ENCODE measurements at places on chromosomes 3 and 15. TPM values are rescaled to one million over a fixed set of nuclear protein-coding genes. Genes with fewer than 3 reads are reported as not detected.

- no peak for DNase-seq
Measured at GRCh38 chr3:13451301-13451673, 28.8 kb upstream of the HDAC11 start.

DNA sequence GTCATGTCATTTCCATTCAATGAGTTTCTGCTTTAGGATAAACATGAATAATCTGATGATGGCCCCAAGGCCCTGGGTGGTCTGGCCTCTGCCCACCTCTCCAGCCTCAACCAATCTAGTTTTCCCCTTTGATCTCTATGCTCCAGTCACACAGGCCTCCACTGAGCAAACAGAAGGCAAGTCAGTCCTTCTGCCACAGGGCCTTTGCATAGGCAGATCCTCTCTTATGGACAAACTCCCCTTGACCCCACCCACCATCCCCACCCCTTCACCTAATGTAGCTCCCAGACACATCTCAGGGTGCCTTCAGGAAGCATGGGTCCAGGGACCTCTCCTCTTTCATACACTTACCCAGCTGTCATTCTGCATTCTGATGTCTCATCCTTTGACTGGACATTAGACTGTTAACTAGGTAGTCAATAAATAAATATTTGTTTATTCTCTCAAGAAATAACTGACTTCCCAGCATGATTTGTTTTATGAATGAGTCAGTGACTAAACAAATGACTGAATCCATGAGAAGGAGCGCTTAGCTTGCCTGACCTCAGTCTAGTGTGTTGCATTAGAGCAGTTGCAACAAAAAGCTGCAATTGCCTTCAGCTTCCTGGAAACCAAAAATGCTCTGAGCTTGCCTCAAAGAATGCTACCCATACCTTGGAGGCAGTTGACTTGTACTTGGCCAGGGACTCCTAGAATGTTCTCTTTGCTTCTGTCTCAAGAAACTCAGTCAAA lies 386.6 kb upstream of the WNT5A start:
- DNase-seq: no peak

GRCh38 chr15:85690561-85691231 lies 104.0 kb downstream of the KLHL25 start:
- DNase-seq: no peak

GRCh38 chr3:183556722-183557121 lies 1.2 kb upstream of the KLHL6 start:
- DNase-seq: no peak

The HEMK1 gene
- polyA plus RNA-seq: 12.9 TPM

- DNase-seq: no peak
Measured at GRCh38 chr3:55897573-55898224, 410.6 kb upstream of the WNT5A start.

The PDCD7 gene
- polyA plus RNA-seq: 17.2 TPM

GRCh38 chr15:38961931-38962330 lies 397.3 kb upstream of the RASGRP1 start:
- DNase-seq: no peak

The SERPINI2 gene
- polyA plus RNA-seq: not detected

DNA sequence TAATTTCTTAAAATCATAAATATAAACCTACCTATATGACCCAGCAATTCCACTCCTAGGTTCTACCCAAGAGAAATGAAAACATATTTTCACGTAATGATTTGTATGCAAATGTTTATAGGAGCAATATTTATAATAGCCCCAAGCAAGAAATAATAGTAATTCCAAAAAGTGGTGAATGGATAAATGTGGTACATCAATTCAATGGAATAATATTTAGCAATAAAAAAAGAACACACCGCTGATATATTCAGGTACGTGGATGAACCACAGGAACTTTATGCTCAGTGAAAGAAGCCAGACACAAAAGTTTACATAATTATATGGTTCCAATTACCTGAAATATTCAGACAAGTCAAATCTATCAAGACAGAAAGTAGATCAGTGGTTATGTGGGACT lies 49.9 kb downstream of the ACAD9 start:
- no peak for DNase-seq

The NRROS gene
- polyA plus RNA-seq: 0.05 TPM

The POPDC2 gene
- polyA plus RNA-seq: 0.48 TPM

DNA sequence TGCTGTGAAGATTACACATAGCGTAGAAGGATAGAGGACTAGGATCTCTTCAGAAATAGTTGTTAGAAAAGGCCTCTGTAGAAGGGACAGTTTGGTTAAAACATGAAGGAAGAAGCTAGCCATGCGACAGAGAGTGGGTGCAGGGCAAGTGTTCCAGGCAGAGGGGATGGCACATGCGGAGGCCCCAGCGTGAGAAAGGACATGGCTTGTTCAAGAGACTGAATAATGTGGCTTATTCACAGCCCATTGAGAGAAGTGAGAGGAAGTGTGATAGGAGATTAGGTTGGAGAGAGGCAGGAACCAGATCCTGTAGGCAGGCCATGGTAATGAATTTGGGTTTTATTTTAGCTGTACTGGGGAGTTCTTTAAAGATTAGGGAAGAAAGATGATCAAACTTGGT lies 56.4 kb downstream of the NEO1 start:
- no peak for DNase-seq

DNA sequence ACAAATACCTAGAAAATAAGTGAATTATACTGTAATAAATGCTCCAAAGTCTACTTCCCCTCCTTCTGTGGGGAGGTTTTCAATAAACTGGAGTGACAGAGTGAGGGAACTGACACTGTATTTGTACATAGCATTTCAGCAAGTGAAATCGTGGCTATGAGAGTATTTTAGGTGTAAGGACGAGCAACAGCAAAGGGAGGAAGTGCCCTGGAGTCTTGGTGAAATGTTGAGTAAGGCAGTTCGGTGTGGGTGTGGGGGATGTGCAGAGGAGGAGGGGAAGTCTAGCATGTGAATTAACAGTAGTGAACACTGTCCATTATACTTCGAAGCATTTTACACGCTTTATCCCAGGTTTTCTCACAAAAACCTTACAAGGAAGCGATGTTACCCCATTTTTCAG lies 18.1 kb upstream of the P2RY13 start:
- no peak for DNase-seq

- no peak for DNase-seq
Measured at GRCh38 chr15:70199540-70200410, 102.1 kb upstream of the TLE3 start.

GRCh38 chr3:13110678-13111116 lies 37.5 kb upstream of the IQSEC1 start:
- peak; percentile 17 for DNase-seq

- DNase-seq: no peak
Measured at GRCh38 chr3:5231074-5231473, 43.6 kb downstream of the EDEM1 start.

The PPP1R14D gene
- polyA plus RNA-seq: not detected

GRCh38 chr15:43330780-43331087 lies 361 bp upstream of the LCMT2 start:
- no peak for DNase-seq

The PRR20G gene
- not detected for polyA plus RNA-seq

DNA sequence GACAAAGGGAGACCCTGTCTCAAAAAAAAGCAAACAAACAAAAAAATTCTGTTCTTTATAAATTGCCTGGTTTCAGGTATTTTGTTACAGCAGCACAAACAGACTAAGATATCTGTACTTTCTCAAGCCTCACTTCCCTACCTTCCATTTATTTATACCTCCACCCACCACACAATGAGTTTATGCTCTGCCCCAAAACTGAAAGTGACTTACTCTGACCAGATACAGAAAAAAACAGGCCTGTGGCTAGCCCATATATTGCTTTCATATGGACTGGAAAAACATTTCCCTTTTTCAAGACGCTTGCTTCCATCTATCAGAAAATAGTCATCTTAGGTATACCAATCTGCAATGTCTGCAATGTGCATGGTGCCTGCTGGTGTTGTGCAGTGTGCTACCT lies 8.7 kb upstream of the GPD1L start:
- DNase-seq: no peak

- DNase-seq: no peak
Measured at GRCh38 chr15:85473455-85473854, 93.1 kb downstream of the AKAP13 start.

- no peak for DNase-seq
Measured at GRCh38 chr3:187049462-187050101, 89.7 kb downstream of the RPL39L start.

- no peak for DNase-seq
Measured at GRCh38 chr3:129295286-129295685, 16.6 kb downstream of the HMCES start.

DNA sequence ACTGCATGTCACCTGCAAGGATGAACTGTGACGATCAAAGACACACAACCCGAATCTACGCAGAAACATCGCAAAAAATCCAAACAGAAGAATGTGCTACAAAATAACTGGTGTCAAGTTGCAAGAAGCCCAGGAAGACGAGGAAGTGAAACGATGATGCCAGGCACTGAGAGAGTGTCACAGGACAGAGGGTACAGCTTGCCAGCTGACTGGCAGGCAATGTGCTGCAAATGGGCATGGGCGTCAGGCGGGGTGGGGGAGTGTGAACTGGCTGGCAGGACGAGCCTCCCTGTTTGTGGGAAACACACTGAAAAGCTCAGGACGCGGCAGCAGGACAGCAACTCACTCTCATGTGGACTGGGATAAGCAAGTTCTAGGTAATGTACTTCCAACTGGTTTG lies 28.9 kb upstream of the OCA2 start:
- no peak for DNase-seq

- DNase-seq: no peak
Measured at GRCh38 chr3:168213920-168214319, 118.2 kb upstream of the GOLIM4 start.

The COPS2 gene
- polyA plus RNA-seq: 114 TPM

DNA sequence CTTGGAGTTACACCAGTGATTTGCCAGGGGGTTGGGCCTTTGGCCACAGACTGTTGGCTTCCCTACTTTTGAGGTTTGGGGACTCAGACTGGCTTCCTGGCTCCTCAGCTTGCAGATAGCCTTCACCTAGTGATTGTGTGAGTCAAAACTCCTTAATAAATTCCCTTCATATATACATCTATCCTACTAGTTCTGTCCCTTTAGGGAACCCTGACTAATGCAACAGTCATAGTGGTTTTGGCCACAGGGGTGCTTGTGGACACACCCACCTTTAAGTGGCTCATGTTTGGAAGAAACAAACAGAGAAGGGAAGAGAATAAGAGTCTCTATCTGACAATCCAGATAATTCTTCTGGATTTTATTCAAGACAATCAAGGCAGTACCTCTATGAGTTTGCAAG lies 457.7 kb downstream of the EPHA3 start:
- DNase-seq: no peak

- no peak for DNase-seq
Measured at GRCh38 chr15:77541421-77542181, 91.1 kb downstream of the LINGO1 start.
